Activated CD4-positive, alpha-beta T cell treated with anti-CD3 and anti-CD28 coated beads, Interleukin-2, amount 50 U/mL, for 4 hours (primary cell): ENCODE measurements at places on chromosomes 6 and 20.
A peak's percentile ranks its signal among the peaks of the same experiment; 100 is the strongest.

DNA sequence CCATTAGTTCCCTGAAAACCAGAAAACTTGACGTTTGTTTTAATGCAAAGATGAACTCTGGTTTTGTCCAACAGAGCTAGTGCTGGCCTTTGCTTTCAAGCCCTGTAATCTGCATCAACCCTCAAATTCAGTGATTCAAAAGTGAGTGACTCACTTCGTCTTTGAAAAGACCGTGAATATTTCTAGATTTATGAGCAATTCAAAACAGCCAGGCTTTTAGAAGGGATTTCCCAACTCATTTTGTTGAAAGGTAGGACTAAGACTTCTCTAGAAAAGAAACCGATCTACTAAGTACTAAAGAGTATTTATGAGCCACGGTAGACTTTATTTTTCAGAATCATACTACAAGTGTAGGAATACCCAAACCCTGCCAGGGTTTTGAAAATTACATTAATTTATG lies 121.5 kb downstream of the UST start:
- DNase-seq = no peak

- DNase-seq = no peak
Measured at GRCh38 chr6:70131528-70131927, 171.4 kb downstream of the COL9A1 start.

- DNase-seq = no peak
Measured at GRCh38 chr6:39079197-39080125, 30.9 kb downstream of the GLP1R start.

GRCh38 chr20:14612391-14612790 lies 275.0 kb upstream of the FLRT3 start:
- no peak for DNase-seq

- DNase-seq = no peak
Measured at GRCh38 chr20:31570735-31571617, 34.1 kb upstream of the ID1 start.

GRCh38 chr20:60294632-60295031 lies 336.4 kb downstream of the CDH26 start:
- DNase-seq = no peak

DNA sequence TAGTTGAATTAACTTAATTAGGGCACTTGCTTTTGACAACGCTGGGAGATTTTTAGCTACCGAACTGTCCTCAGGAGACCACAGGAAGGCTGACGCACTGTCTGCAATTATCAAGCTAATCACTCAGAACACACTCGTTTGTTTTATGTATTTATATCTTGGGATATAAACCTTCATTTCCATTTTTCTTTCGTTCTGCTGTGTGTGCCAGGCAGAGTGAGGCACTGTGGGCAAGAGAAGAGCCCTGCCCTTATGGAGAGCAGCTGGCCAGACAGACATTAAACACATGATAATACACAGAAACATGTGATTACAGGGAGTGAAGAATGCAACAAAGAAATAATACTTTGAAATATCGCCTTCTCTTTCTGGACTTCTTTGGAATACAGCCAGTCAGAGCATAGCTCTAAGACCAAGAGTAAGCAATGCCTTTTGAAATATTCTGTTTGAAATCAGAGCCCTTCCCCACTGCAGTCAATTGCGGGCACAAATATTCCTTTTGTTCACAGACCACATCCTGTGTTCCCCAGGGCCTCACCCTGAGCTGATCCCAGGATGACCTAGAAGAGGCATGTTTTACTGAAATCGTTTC lies 96.8 kb downstream of the ANKRD60 start:
- no peak for DNase-seq

GRCh38 chr6:157203312-157203744 lies 120.0 kb downstream of the TMEM242 start:
- no peak for DNase-seq

- no peak for DNase-seq
Measured at GRCh38 chr20:1283522-1284510, 17.7 kb downstream of the SNPH start.

DNA sequence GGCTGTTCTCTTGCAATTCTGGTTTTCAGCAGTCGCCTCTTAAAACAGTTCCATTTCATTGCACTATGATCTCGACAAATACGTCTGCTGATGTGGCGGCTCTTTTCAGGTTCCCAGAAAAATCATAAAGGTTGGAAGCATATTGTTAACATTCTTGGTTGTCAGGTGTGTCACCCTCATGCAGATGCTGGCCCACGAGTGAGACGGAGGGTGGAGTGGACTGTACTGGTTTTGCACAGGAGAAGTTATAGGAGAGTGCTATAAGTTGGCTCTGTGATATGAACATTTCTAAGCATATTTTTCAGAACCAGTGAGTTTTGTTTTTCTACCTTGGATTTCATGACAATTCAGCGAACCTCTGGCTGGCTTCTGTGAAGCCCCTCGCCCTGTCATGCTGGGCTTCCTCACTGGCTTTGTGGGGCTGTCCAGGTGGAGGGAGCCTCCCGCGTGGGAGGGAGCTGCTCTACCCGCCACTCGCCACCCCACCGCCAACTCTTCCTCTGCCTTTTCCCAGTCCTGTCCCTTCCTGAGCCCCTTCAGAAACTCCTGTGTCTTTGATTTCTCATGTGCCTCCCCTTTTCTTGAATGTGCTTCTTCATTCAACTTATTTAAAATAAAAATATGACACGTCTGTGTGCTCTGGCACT lies 10.6 kb downstream of the IRF4 start:
- no peak for DNase-seq

- no peak for DNase-seq
Measured at GRCh38 chr20:6705106-6705766, 62.2 kb upstream of the BMP2 start.

DNA sequence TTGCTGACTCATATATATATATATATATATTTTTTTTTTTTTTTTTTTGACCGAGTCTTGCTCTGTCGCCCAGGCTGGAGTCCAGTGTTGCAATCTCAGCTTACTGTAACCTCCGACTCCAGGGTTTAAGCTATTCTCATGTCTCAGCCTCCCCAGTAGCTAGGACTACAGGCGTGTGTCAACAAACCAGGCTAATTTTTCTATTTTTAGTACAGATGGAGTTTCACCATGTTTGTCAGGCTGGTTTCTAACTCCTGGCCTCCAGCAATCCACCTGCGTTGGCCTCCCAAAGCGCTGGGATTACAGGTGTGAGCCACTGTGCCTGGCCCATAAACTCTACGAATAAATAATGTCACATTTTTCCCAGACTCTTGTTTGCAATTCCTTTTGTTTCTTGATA lies 4.8 kb downstream of the LRP11 start:
- no peak for DNase-seq

DNA sequence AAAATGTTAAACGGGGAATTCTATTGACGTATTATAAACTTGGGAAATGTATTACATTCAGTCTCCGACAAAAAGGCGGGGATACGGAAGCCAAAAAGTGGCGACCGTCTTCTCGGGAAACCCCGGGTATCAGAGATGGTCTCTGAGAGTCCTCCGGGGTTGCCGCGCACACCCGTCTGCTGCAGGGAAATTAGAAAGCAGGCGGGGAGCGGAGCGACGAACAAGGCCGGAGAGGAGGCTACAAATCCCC lies 1.5 kb downstream of the SALL4 start:
- no peak for DNase-seq

GRCh38 chr6:100461917-100462705 lies 2.6 kb downstream of the SIM1 start:
- no peak for DNase-seq

DNA sequence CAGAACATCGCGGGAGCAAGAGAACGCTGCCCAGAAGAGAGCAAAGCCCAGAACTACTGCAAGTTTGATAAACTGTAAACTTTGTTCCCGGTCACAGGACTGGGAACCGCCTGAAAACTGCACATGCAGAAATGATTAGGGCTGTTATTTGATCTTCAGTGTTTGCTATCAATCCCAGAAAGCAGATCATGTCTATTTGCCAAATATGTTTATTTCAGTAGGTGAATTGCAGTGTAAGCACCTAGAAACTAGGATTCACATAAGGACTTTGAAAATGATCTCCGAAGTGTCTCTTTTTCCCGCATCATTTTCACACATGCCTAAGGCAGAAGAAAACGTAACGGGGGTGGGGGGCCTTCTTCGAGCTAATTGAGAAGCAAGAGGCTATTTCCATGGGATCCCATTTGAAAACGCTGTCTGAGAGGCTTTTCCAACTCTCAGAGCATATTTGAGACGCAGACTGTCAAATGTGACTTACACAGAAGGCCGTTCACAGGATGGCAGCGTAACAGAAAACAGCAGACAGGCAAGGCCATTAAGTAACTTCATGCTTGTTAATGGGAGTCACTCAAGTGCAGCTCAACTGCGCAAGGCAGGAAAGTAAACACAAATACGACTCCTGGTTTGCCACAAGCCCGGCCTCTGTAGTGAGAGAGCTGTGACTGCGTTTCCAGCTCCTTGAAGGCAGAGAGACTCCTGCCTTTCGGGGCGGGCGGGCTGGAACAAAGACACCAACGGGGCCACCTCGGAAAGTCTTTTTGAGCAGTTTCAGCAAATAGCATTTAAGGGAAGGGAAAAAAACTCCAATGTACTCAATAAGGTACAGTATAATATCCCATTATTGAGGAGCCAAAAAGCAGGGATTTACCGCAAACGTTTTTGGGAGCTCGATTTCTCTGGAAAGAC lies 144.7 kb upstream of the ZNF217 start:
- DNase-seq = no peak

GRCh38 chr6:109252261-109253041 lies 129.8 kb downstream of the CD164 start:
- DNase-seq = no peak

DNA sequence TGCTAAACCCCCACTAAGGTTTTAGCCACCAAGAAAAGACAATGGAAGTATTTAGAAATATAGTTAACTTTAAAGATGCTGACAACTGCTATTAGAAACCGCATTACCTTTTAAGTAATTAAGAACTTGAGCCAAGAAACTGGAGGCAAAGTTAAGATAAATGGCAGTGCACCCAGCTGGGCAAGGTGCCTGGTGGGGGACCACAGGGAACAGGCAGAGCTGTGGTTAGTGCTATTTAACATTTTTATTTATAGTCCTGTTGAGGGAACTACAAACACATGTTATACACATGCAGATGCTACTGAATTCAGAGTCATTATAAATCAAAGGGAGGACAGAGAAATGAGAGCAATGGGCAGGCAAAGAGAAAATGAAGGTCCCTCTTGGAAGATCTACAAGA lies 447.9 kb downstream of the TFAP2B start:
- DNase-seq = no peak

GRCh38 chr6:161636882-161637430 lies 363.1 kb upstream of the AGPAT4 start:
- DNase-seq = no peak

GRCh38 chr6:157312757-157313156 lies 10.6 kb downstream of the TMEM242 start:
- DNase-seq = no peak

GRCh38 chr6:18595774-18596530 lies 208.8 kb downstream of the RNF144B start:
- peak; percentile 4 for DNase-seq

DNA sequence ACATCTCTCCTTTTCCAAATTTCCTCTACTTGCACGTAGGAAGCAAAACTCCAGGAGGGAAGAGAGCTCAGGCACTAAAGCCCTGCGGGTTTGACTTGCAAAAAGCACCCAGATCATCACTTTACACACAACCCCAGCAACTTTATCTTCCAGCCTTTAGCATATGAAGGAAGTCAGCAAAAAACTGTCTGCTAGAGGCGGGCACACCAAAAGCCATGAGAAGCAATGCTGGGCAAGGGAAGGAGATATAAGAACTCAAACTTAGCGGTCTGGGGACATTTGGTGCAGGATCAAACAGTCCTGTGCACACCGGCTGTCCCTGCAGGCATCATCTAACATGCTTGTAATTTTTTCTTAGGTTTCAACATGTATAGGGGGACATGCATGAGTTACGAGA lies 113.3 kb downstream of the JPH2 start:
- DNase-seq = no peak

GRCh38 chr6:7249391-7249790 lies 63.6 kb downstream of the SSR1 start:
- DNase-seq = no peak

GRCh38 chr6:88586371-88587149 lies 376.9 kb downstream of the RNGTT start:
- no peak for DNase-seq

DNA sequence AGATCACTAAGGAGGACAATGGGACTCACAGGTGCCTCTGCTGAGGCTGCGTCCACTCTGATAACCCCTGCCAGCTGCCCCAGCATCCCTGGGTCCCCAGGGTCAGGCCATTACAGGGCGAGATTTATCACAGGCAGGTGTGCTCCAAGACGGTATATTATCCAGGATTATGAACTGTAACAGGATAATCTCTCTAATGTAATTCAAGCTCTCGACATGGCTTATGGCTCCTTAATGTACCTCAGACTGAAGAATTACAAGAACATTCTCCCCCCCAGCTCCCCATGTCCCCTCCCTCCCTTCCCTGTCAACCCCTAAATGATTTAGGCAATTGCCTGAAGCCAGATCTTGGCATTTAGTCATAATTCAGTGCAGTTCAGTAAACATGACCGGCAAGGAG lies 86.8 kb downstream of the NCR2 start:
- DNase-seq = no peak

DNA sequence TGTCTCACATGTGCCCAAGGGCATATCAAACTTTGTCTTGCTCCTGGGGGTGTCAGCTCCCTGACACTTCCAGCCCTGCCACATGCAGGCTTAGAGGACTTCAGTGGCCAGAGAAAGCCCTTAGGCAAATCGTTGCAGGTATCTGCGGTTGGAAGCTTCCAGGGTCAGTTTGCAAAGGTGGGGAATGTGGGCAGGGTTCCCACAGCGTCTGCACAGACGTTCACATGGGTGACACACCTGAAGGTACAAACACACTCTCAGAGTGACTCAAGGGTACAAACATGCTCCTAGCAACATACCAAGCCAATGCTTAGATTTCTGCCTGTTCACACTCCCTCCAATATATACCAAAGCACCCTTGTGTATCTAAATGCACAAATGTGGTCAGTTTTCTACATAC lies 30.0 kb downstream of the VSTM2L start:
- no peak for DNase-seq
